ENCODE measurements at places on chromosomes 1 and 21.

DNA sequence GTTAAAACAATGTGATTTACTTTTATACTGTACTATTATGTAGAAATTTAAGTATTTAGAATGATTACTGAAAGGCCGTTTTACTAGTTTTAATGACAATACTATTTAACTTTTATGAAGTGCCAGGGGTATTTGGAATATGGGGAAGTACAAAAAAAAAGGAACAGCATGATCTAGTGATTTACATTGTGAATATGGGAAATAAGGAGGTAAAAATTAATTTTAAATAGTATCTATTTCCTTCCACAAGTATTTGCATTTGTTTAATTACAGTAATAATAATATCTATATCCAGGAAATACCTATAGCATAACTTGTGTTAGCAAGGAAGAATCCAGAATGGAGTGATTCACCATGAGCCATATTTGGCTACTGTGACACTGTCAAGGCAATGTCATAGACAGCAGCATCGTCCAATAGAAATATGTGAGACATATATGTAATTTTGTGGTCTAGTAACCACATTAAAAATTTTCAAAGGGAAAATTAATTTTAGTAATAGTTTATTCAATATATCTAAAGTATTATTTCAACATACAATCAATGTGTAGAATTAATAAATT, 22.0 kb downstream of the CNST start:
- DNase-seq = no peak

DNA sequence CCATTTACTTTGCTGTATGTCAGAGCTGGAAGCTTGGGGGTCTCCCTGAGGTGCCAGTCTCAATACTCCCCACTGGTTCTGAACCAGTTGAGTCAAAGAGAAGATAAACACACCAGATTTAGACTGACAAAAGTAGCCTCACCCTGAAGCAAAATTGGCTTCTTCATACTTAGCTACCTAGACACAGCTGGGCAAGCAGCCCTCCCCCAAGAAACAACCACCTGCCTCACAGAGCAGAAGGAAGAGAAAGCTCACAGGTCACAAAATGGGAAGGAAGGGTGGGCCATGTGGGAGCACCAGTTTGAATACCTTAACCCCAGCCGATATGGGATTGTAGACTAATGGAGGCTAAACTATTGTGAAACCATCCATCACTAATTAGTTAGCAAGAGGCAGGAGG, 24.6 kb upstream of the MYSM1 start:
- no peak for DNase-seq

- DNase-seq = no peak
Measured at GRCh38 chr1:100628631-100629081, 90.7 kb downstream of the GPR88 start.

GRCh38 chr1:28341591-28341990, 12.8 kb downstream of the MED18 start:
- no peak for DNase-seq

Measured in AG04449 (cell line).